ENCODE measurements at places on chromosomes 6 and 20.

GRCh38 chr6:64483956-64484499, 848.4 kb downstream of the PHF3 start:
- DNase-seq = no peak

- DNase-seq = no peak
Measured at GRCh38 chr6:30071858-30072257, 3.7 kb downstream of the RNF39 start.

GRCh38 chr20:54201268-54201846, 6.5 kb upstream of the PFDN4 start:
- no peak for DNase-seq

DNA sequence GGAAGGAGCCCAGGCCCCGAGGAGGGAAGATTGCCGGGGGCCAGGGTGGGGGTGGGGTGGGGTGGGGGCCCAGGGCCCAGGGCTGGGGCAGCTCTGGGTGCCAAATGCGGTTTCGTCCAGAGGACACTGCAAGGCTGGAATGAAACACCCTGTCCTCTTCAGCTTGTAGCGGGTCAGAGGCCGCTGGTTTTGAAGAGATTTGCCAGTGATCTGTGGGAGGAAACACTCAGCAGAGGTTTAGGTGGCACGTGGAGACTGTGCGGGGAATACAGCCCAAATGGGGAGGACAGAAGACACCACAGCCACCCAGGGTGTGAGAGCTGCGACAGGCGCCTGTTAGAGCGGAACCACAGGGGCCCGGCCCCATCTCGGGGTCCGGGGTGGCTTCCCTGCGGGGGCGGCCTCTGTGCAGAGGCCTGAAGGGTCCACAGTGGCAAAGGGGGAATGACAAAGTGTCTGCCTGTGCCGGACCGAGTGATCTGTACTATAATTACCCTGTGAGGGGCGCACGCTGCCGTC, 29.2 kb downstream of the FRMD1 start:
- no peak for DNase-seq

DNA sequence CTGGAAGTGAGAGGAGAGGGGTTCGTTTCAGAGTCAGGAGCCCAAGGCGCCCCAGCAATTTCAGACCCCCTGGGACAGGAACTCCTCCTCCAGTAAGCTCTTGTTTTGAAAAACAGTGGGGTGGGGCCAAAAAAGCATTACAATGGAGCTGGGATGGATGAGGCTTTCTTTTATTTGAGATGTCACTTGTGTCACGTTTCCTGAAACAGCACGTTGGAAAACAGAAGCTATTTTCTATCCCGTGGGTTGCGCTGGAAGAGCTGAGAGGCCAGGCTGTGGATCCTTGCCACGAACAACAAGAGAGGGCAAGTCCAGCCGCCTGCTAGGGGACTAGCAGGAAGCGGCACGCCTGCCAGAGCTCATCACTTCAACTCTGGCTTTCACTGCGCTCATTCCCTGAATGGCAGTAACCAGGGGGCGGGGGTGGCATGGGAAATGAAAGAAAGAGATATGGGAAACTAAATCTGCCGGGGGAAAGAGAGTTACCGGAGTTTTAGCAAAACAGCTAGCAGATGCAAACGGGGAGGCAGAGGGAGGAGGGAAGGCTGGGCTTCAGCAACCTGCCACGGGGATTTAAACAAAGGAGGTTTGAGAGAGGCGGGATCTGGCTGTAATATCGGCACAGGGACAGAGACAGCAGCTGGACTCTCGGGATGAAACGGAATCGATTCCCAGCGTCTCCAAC, 34.6 kb downstream of the GCNT2 start:
- DNase-seq = no peak

- DNase-seq = no peak
Measured at GRCh38 chr6:19107468-19107867, 720.3 kb downstream of the RNF144B start.

Measured in stimulated activated CD8-positive, alpha-beta memory T cell treated with anti-CD3 and anti-CD28 coated beads, Interleukin-15, amount 100 ng/mL, for 48 hours (primary cell).